Fibroblast of skin of scalp (primary cell): ENCODE measurements at places on chromosomes 7 and 10.
A peak's percentile ranks its signal among the peaks of the same experiment; 100 is the strongest.

- no peak for DNase-seq
Observed at GRCh38 chr7:155211761-155212160, 85.9 kb upstream of the INSIG1 start.

GRCh38 chr10:83274088-83274487 lies 865.2 kb upstream of the GHITM start:
- peak; percentile 11 for DNase-seq

DNA sequence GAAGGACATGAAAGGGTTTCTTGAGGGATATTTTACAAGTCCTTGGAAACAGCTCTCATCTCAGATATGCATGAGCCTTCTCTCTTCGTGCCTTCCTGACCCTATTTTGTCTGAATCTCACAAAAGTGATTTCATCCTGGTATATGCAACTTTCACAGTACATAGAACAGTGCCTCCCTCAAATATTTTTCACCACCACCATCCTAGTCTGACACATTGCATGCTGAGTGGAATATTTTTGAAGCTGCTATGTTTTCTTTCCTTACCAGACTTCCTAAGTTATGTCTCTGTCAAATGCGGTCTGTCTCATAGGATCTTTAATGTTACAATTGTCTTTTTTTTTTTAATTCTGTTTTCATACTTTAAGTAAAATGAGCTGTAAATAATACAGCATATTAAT lies 673.3 kb upstream of the LRRN3 start:
- DNase-seq: peak; percentile 38

DNA sequence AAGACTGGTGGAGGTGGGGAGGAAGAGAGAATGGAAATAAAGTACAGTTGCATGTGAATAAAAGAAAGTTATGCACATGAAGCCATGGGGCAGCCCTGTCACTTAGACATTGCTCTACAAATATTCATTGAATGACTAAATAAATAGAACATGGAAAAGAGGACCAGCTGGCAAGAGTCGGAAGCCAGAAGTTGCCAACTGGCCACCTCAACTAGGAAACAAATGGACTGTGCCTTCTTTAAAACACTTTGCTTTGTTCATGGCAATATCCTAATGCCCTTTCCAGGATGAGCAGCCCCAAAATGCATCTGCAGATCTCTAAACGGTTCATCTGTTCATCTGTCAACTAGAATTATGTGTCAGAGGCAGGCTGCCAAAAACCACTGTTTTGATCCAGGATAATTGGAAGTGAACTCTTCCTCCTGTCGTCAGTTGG lies 157.3 kb downstream of the NOC3L start:
- peak; percentile 41 for DNase-seq

- DNase-seq: no peak
Observed at GRCh38 chr7:156423876-156424275, 216.7 kb upstream of the RNF32 start.

DNA sequence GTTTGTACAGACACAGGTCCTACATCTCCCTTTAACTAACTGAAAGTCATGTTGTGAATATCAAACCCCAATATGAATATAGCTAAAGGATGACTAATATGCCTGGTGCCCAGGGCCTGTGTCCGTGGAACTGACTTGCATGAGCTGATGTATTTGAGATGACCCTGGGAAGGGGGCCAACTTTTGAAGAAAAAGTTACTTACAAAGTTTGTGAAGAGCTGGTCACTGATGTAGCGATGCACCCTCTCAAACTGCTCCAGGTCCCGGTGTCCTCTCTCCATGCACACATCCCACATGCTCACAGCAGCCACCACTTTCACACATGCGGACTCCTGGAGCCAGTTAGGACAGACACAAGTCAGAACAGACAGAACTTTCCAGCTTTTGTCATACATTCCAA lies 106.2 kb downstream of the ABCC2 start:
- DNase-seq: peak; percentile 36

DNA sequence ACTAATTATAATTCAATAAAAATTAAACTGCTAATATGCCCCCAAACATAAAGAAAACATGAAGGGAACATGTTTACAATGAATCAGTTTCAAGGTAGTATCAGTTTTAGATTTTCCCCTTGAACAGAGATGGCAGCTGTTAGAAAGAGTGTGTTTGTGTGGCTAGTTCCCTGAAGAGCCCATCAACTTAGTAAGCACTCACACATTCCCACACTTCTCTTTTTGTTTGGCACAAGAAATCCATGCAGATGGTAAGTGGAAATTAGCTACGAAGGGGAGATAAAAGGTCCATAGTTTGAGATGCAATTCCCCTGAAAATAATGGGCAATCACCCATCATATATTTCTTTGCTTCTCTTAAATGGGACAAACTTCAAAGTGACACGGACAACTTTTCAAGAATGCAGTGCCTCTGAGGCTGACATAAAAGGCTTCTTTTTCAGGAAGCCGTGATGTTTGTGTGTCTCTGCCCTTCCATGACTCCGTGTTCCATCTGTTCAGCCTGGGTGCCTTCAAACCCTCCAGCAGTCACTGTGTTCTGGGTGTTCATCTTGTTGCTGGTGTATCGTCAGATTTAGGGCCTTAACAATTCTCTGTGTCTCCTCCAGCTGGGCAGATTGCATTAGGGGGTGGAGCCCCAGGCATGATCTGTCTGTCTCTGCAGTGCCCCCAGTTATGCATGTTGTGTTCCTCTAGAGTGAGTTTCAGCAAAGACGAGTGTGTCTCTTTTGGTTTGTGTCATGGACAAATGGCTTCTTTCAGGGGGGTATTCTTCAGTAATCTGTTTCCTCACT lies 259.5 kb upstream of the NPY start:
- peak; percentile 24 for DNase-seq

- DNase-seq: no peak
Observed at GRCh38 chr7:158263964-158264748, 323.5 kb downstream of the PTPRN2 start.

DNA sequence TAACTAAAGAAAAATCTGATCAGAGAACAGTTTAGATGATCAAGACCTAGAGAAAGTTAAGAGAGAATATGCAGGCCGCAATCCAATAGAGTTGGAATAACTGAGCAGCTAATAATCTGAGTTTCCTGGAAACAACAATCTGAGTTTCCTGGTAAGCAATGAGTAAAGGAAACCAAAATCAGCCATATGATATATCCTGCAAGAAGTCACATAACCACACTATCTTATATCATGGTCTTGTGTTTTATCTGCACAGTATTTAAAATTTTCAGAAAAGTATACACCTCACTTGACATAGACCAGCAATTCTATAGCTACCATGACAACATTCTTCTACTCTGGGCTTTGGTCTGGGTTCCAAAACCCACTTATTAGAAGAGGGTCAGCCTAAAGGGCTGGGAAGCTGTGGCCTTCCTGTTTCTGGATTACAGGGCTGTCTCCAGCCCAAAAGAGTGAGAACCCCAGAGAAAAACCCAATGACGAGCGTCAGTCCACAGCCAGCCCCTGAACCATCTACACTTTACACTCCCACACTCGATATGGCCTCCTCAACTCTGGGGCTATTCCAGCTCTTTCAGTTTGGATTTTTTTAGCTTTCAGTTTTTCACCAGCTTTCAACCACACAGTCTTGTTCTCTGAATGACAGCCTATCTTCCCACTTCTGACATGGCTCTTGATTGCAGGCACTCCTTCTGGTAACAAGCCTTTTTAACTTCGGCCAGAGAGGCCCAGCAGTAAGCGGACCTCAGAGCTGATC lies 110.4 kb downstream of the GLI3 start:
- no peak for DNase-seq
